ENCODE measurements at places on chromosomes 1 and 21.

- DNase-seq: no peak
Measured at GRCh38 chr1:214670098-214670497, 67.1 kb downstream of the CENPF start.

DNA sequence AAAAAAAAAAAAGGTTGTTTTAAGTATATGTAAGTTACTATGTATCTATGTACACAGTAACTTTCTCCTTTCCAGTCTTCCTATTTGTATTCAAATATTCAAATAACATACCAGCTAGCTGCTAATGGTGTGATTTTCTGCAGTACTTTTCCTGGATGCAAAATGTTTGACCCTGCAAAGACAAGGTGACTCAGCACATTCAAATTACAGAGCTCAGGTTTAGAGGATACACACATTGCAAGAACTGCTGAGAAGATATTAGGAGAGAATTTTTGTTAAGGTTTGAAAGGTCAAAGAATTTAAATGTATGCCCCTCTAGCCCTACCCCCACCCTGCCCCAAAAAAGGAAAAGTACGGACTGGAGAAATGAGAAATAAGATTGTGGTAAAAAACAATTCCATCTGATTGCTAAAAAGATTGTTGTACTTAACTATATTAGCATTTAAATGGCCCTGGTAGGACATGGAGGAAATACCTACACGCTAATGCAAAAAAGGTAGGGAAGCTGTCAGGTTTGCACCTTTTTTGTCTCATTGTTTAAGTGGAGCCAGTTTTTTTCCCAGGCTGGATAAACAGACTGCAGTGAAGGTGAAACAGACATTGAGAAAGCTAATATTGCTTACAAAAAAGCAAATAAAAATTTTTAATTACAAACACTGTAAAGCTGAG lies 45.6 kb downstream of the ZNF281 start:
- DNase-seq: no peak

GRCh38 chr1:34408011-34408410 lies 231.3 kb downstream of the C1orf94 start:
- no peak for DNase-seq

DNA sequence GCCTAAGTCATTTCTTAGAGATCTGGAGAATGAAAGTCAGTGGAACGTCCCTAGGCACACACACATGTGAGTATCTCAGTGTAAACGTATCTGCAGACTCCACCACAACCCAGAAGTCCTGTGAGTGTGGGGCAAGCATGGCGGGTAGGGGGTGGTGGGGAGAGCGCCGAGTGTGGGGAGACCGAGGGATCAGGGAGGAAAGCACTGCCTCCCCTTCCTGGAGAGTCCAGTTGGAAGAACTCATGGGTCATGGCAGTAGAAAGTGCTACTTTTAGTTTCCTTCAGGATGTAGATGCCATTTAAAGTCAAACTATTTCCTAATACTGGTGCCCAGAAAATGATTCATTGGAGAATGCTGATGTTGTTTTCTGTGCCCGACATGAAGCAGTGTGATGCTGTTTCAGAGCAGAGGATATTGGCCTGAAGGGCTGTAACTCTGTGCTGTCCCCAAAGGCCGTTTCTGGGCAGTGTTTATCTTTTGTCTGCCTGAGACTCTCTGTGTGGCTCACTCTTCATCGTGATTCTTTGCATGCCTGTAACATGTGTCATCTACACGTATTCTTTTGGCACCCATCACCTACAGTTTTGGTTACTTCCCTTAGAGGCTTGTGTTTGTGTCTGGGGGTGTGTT lies 45.7 kb upstream of the TSPAN2 start:
- DNase-seq: no peak

DNA sequence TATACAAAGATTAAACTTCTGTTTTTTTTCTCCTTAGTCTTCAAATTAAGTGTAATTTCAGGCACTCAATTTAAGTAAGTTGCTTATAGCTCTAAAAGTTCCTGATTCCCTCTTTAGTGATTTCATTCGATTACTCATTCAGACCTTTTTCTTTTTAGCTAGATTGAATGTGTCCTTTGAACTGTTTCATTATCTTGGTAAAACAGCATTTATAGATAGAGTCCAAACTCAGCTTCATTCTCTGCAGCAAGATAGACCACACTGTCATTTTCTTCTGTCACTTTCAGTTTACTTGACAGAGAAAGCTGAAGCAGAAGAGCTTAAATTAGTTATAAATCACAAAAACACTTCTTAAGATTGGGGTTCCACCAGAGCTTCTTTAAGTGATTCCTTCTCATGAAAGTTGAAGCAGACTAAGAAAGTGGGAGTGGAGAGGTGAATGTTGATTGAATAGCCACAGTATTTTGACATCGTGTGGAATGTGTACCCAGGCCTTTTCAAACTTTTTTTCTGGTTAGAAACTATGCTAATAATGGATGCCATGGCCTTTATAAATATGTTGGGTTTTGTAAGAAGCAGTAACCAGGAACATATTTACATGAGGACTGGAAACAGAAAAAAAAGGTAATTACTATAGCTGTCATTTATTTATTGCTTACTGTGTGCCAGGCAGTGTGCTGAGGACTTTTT lies 52.2 kb downstream of the ZBTB40 start:
- DNase-seq: no peak

DNA sequence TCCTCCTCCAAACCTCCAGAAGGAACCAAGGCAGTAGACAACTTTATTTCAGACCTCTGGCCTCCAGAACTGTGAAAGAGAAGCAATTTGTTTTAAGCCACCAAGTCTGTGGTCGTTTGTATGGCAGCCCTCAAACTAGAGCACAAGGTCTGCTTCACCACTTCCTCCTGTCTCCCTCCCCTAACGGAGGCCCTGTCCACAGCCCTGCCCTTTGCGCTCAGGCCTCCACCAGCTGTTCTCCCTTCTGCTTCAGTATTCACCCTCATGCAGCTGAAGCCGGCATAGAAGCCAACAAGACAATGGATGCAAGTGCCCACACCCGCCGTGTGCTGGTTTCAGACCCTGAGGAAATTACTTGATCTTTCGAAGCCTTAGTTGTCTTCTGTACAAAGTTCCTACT lies 364.1 kb downstream of the HHAT start:
- no peak for DNase-seq

- DNase-seq: no peak
Measured at GRCh38 chr1:21626921-21627339, 42.2 kb downstream of the RAP1GAP start.

GRCh38 chr1:180227861-180228647 lies 2.0 kb upstream of the LHX4 start:
- no peak for DNase-seq

GRCh38 chr1:192807211-192808162 lies 1.4 kb upstream of the RGS2 start:
- no peak for DNase-seq

DNA sequence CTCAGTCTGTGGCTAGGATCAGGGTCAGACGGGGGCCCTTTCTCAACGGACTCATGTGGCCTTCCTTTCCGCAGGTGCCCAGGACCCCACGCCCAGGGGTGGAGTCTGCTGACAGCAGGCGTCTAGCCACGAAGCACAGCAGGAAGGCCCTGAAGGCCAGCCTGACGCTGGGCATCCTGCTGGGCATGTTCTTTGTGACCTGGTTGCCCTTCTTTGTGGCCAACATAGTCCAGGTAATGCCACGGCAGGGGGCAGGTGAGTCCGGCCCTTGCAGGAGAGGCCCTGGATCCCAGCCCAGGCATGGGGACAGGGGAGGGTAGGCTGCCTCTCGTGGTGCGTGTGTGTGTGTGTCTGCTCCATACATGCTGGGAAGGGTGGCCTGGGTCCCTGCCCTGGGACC lies 13.8 kb downstream of the HTR6 start:
- no peak for DNase-seq

GRCh38 chr1:248611883-248612414 lies 14.4 kb upstream of the OR2T10 start:
- no peak for DNase-seq

DNA sequence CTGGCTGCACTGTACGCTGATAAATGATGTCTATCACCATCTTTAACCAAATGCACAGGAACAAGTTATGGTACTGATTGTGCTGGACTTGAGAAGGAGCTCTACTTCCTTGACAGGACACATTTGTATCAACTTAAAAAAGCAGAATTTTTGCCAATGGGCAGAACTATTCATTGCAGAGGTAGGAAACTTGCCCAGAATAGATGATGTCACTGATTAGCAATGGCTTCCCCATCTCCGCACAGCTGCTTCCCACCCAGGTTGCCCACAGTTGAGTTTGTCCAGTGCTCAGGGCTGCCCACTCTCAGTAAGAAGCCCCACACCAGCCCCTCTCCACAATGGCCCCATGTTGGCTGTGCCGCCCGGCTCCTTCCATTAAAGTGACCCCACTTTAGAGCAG lies 33.4 kb downstream of the CAPN2 start:
- DNase-seq: no peak

- DNase-seq: no peak
Measured at GRCh38 chr1:76827066-76827465, 40.2 kb upstream of the ST6GALNAC5 start.

- DNase-seq: no peak
Measured at GRCh38 chr1:9311029-9311428, 18.3 kb downstream of the SPSB1 start.

DNA sequence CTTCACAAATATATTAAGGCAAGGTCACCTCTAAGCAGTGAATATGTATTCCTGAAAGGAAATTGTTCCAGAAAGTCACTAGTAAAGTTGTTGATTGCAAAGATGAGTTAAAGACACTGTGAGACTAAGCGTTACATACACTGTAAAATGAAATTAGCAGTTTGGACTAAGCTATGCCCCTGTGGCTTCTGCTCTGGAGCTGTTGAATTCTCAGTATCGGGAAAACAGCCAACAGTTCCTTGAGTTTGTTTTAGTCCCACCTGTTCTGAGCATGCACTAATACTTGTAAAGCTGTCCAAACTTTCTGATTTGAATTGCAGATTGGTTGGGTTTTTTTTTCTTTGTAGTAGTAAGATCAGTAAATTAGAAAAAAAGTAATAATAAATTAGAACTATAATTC lies 21.0 kb downstream of the ANGPTL1 start:
- DNase-seq: no peak

DNA sequence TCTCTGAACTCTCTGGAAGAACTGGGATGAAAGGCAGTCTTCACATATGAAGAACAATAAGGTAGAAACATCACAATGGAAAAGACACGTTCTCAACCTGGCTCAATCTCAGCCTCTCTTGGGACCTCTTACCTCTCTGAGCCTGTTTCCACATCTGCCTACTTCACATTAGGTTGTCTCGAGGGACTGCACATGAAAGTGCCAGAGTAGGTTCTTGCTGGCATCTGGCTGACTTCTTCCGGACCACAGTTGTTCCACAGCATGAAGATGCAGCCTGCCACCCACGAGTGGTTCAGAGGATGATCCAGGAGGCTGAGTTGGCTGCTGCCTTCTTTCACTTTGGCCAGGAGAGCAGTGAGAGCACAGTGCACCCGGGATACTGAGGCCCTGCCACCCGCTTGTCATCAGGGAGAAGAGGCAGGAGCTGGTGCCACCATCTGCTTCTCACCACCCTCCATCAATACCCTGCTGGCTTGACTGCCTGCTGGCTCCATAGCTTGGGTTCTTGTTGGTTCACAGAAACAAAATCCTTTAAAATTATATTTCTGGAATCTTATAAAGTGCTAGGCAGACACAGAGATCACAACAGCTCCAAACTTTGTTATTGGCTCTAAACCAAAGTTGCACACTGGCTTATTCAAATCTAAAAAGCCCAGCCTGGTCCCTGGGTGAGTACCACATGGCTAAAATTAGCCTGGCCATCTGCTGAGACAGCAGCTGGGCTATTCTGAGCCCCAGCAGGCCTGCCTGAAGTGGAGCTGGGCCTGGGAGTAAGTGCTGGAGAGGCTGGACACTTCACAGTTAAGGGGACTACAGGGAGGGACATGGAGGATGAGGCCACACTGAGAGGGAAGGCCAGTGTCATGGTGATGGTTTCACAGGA lies 46.9 kb upstream of the LIN9 start:
- no peak for DNase-seq

DNA sequence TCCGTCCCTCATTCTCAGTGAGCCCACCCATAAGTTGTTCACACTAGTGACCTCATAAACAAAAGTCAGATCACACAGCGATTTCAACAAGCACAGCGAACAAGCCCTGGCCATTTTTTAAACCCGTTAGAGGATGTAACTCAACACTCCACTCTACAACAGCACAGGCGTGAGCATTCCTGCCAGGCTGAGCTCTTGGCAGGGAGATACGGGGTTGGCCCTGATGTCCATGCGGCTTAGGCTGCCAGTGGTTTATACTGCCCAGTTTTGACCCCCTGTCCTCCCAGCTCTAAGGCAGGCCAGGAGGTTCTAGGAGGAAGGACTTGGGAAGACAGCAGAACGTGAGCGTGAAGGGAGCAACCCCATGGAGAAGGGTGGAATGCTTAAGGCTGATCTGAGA lies 35.0 kb downstream of the PARP1 start:
- DNase-seq: no peak

GRCh38 chr1:52157582-52157981 lies 15.7 kb downstream of the ZFYVE9 start:
- DNase-seq: no peak

DNA sequence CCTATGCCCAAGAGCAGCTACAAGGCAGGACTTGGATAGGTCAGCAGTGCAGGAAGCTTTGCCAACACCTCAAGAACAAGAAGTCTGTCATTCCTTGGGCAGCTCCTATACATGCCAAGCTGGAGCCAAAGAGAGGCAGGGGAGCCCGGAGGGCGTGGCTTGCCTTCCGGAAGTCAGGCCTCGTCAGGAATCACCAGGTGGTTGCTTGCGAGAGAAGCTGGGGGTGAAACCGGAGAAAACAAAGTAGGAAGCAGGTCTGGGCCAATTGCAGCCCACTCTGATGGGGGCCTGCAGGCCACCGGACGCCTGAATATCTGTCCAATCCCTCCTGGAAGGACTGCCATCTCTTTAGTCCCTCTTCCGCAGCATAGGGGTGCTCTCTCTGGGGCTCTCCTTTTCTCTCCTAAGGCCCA lies 794 bp upstream of the FAM76A start:
- no peak for DNase-seq

DNA sequence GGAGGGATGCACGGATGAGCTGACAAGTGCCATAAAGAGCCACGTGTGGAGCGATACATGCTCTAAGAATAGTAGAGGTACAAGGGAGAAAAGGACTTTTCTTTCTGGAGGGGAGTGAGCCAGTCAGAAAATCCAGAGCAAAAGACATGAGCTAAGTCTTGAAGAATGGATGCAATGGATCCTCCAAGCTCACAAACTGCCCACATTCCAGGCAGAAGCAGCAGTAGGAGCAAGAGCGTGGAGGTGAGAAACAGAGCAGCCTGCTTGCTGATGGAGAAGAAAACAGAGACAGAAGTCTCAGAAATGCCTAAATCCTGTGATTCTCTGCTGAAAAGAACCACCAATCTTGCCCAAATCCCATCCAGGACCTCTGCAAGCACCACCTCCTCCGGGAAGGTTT lies 78.2 kb upstream of the RALGPS2 start:
- DNase-seq: no peak

DNA sequence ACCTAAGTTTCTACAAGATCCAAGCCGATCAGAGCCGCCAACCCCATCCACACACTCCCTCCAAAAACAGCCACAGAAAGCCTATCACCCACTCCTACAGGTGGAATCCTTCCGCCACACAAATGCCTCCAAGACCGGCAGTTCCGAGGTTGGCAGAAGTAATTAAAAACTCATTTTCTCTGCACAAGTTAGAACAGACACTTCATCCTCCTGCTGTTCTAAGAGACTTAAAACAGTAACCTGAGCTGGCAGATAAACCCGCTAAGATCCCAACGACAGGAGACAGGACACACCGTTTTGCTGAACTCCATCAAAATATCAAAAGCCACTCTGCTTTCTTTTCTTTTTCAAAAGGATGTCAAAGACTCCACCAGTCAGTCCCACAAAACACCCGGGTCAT lies 2.8 kb downstream of the SSBP3 start:
- no peak for DNase-seq

GRCh38 chr1:200299571-200299970 lies 110.3 kb downstream of the ZNF281 start:
- DNase-seq: no peak
